ENCODE measurements at places on chromosomes 11 and 22.

- DNase-seq: no peak
Observed at GRCh38 chr22:36881504-36882245, 20.9 kb downstream of the NCF4 start.

- DNase-seq: no peak
Observed at GRCh38 chr11:19808076-19808911, 95.7 kb downstream of the NAV2 start.

DNA sequence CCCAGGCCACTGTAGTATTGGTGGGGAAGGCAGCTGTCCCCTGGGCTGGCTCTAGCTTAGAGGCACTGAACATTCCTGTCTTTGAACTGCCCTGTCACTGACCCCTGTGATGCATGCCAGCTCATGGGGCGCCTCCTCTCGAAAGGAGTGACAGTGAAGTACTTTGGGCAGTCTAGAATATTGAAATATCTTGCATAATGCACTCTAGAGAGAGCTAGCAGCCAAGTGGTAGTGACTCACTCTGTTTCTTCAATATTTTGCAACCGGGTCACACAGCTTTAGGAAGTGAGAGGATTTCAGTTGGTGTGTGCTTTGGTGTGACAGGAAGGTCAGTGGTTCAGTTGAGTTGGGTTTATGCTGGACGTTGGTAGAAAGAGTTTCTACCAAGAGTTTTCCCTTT, 35.5 kb upstream of the ST14 start:
- peak; percentile 94 for DNase-seq

- DNase-seq: peak; percentile 63
Observed at GRCh38 chr11:47267876-47268275, 2.1 kb upstream of the MADD start.

GRCh38 chr11:116086426-116086825, 582.2 kb upstream of the CADM1 start:
- DNase-seq: no peak

- no peak for DNase-seq
Observed at GRCh38 chr11:14190992-14191778, 167.8 kb downstream of the RRAS2 start.

DNA sequence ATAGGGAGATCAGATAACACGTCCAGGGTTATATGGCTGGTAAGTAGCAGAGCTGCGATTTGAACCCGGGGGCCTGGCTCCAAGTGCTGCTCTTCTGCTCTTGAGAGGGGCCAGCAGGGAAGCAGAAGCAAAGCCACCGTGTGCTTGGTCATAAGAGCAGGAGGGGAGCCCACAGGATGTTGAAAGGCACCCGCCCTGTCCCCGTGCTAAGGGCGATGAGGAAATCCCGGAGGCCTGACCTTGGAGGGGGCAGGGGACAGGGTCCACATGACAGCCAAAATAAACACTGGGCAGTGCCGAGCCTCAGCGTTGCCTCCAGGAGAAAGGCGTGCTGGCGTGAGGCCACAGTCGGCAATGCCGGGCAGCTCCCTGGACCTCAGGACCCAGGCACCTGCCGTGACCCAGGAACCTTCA, 28.8 kb downstream of the TOM1 start:
- no peak for DNase-seq

GRCh38 chr11:120029321-120029720, 108.6 kb downstream of the TRIM29 start:
- no peak for DNase-seq

DNA sequence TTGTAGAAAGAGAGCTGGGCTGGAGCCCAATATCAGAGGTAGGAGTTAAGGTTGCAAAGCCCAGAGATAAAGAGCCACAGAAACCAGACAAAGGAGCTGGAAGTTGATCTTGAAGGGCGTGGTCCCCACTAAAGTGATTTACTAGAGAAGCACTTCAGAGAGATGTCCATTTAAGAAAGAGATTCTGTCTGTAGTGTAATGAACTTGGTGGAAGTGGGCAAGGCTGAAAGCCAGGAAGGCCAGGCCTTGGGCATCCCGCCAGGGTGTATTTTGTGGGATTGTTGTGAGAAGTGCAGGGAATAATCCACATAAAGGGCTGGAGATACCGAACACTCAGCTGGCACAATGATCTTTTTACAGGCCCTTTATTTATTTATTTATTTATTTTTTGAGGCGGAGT, 1398.8 kb downstream of the TBC1D22A start:
- peak; percentile 40 for DNase-seq

GRCh38 chr11:60973699-60974098, 2.2 kb downstream of the CD6 start:
- DNase-seq: no peak

- no peak for DNase-seq
Observed at GRCh38 chr11:70016666-70017367, 61.3 kb upstream of the ANO1 start.

GRCh38 chr11:45832811-45833441, 14.3 kb upstream of the CRY2 start:
- DNase-seq: no peak

DNA sequence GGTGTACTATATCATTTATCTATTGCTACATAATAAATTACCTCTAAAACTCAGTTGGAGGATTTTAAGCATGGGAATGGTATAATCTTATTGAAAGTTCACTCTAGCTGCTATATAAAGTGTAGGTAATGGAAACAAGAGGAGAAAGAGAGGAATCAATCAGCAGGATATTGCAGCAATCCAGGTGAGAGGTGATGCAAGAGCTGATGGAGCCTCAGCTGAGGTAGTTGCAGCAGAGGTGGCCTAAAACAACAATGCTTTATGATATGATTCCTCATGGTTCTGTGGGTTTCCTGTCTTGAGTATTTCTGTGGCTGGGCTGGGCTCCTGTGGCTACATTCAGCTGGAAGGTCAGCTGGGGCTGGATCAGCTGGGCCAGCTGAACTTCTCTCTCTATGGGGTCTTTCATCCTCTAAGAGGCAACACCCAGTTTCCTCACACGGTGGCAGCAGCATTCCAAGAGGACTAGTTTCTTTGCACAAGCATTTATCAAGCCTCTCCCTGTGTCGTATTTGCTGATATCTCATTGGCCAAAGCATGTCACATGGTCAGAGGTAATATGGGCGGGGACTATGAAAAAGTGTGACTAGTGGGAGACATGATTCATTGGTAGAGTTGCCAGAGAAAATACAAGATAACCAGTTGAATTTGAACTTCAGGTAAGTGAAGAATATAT, 135.4 kb upstream of the LARGE1 start:
- no peak for DNase-seq

DNA sequence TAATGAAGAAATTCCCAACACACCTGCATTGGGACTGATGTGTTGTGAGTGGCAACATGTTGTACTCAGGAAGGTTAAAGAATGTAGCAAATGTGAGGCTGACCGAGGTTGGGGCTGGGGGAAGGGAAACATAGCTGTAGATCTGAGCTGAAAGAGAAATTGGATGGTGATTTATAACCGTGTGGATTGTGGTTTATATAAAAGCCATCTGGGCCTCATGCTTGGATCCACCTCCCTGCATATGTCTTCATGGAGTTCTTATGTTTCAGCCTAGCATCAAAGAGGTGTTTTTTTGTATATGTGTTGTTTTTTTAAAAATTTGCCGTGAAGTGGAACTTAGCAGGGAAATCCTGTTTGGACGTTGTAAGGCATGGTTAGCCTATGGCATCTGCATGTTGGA, 141.3 kb downstream of the NAV2 start:
- DNase-seq: no peak

DNA sequence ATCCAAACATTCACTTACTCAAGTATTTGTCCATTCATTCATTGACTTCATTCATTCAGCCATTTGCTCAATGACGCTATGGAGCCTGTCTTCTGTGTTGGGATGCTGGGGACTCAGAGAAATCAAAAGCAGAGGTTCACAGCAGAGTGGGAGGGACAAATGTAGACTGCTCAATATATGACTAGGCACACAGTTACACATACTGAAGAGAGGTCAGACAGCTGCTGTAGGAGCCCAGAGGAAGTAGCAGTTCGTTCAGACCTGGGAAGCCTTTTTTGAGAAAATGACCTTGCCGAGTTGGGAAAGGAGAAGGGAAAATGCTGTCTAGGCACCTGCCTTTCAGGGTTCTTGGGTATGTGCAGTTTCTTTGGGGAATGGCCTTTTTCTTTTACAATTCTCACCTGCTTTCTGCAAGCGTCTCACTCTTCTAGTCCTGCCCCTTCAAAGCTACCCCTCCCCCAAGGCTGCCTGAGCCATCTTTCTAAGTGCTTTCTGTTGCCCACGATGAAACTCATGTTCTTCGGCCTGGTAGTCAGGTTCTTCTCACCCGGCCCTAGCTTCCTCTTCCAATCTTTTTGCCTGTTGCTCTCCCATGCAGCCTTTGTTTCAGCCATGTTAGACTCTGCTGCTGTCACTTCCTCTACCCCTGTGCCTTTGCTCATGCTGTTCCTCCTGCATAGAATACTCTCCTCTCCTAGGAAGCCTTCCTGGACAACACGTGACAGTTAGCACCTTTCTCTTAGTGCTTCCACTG, 4.2 kb upstream of the UVRAG start:
- no peak for DNase-seq

DNA sequence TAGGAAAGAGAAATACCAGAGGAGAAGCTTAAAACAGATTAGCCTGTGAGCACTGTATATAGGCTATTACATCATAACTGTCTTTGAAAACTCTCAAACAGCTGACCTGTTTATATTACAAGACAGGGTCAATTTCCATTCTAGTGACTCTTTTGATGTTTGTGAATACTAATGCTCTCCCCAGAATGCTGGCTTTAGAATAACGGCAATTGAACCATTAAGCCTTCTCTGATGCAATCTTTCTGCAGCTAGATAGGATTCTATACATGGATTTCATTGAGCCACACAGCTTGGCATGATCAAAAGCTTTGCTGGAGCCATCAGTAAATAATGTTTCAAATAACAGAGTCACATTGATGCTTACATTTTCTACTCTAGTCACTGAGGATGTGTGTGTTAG, 122.7 kb upstream of the FAT3 start:
- no peak for DNase-seq

GRCh38 chr11:75508051-75508561, 17.6 kb downstream of the GDPD5 start:
- DNase-seq: no peak

GRCh38 chr22:45199723-45200122, 36.0 kb downstream of the NUP50 start:
- DNase-seq: peak; percentile 48

DNA sequence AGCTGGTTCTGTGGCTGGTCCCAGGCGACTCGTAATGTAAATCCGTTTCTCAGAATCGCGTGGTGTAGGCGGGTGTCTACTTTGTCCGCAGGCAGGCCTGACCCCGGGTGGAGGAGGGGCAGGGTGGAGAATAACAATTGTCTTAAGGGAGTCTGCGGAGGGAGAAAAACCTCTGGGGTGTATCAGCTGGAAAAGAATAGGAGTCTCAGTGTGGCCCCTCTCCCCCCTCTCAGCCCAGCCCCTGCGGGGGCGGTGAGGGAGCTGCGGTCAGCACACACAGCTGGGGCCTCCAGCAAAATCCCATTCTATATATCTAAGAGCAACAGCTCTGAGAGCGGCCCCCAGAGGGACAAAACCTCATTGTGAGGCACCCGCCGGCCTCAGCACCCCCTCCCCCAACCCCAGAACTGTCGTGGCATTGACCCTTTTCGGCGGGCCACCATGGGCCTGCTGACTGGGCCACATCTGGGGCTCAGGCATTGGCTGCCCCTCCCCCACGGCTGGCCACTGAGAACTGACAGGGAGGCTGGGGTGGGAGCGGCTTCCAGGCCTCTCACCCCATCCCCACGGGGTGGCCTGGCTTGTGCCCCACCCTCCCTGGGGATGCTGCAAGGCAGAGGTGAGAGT, 2.7 kb upstream of the MYRF start:
- DNase-seq: no peak

- DNase-seq: no peak
Observed at GRCh38 chr22:42379966-42380537, 52.2 kb downstream of the NFAM1 start.

DNA sequence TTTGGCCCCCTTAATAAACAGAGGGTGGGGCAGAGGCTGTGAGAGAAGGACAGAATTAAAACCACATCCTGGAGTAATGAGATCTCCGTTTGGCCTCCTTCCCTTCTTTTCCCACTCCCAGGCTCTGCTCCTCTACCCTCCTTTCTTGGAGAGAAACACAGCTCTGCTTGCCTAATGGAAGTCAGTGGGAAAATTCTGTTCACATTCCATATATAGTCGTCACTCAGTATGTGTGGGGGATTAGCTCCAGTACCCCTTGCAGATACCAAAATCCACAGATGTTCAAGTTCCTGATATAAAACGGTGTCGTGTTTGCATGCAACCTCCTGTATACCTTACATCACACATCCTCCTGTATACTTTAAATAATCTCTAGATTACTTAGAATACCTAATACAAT, 37.6 kb upstream of the THY1 start:
- DNase-seq: no peak

DNA sequence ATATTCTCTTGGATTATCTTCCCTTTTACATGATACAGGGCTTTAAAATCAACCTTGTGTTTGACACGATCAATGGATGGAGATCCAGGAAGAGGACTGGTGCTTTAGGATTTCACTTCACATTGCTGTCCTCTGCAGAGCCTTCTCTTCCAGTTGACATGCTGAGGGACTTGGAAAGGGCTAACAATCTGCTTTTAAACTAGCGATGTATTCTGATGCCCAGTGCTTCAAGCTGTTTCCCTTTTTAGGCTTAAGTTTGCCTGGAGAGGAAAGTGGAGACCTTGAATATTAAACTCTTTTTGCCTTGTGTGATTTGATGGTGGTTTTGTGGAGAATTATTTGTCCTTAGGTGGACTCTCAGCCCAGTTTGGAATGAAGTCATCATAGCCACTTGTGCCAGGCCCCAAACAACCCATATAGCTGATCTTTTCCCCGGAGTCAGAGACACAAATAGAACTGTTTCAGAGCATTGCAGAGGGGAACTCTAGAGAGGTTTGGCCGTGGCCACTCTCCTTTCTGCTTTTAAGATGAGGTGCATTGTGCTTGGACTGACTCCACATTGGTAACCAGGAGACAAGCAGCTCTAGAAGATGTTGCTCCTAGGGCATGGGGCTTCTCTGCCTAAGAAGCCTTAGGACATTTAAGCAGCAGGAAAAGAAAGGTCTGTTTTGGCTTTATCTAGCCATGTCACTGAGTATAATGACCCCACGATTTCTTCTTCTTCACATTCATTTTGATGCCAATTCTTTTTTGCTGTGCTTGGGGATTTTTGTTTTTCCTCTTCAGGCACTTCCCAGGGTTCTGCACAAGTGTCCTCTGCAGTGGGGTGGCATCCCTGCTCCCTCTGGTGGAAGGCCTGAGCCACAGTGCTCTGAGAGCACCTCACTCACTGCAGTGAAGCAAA, 152.8 kb downstream of the NCAM1 start:
- DNase-seq: peak; percentile 80

- DNase-seq: no peak
Observed at GRCh38 chr11:68313574-68314202, 1.3 kb downstream of the LRP5 start.

DNA sequence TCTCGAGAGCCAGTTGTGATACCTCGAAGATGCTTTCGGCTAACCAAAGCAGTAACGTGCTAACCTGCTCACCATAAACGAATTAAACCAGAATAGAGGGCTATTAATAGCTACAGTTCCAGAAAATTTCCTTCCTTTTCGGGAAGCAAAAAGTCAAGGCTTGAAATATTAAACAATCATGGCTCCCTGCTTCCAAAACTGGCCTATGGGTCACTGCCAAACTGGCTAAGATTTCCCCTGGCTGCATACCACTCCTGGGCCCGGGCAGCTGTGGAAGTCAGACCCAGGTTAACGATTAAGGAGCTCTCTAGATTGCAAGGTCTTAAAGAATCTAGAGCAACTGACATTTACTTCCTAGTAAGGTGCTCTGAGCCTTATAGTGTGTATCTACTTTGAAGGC, 1.7 kb downstream of the AMOTL1 start:
- DNase-seq: no peak
